ENCODE measurements at places on chromosomes 2 and 18.

- no peak for DNase-seq
Observed at GRCh38 chr2:112493858-112494648, 12.1 kb downstream of the TTL start.

DNA sequence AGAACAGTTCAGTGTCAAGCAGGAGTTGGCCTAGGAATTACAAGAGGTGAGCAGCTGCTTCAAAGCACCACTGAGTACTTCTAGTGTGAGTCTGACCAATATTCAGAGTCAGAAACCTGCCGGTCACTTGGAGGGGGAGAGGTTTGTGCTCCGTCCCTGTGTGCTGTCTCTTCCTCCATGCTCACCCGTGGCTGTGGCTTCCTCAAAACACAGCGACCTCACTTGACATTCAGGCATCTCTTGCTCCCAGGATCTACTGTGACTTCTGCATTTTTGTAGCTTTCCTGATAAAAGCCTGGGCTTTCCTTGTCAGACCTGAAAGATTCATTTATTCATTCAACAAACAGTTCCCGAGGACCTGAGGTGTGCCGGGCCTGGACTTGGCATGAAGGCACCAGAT lies 32.9 kb downstream of the TPRKB start:
- DNase-seq = no peak

DNA sequence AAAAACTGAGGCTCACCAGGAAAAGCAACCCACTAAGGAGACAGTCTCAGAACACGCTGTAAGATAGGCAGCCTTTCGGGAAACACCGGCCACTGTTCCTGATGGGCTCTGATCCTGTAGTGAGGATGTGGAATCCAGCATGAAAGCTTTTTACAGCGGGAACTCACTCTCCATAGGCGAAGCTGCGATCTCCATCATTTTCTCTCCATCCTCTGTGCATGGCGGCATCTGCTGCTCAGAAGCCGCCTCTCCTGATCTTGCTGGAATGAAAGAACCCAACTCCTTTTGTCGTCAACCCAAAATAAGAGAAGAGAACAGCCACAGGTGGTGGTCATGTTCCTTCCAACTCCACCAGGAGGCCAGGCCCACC lies 49.9 kb downstream of the TMEM18 start:
- no peak for DNase-seq

GRCh38 chr2:230809677-230810251 lies 55.0 kb upstream of the ITM2C start:
- no peak for DNase-seq

GRCh38 chr2:165196411-165196810 lies 7.4 kb downstream of the SCN3A start:
- no peak for DNase-seq

GRCh38 chr2:54546518-54546917 lies 90.4 kb downstream of the SPTBN1 start:
- no peak for DNase-seq

GRCh38 chr2:77484026-77484425 lies 38.1 kb downstream of the LRRTM4 start:
- DNase-seq = no peak

DNA sequence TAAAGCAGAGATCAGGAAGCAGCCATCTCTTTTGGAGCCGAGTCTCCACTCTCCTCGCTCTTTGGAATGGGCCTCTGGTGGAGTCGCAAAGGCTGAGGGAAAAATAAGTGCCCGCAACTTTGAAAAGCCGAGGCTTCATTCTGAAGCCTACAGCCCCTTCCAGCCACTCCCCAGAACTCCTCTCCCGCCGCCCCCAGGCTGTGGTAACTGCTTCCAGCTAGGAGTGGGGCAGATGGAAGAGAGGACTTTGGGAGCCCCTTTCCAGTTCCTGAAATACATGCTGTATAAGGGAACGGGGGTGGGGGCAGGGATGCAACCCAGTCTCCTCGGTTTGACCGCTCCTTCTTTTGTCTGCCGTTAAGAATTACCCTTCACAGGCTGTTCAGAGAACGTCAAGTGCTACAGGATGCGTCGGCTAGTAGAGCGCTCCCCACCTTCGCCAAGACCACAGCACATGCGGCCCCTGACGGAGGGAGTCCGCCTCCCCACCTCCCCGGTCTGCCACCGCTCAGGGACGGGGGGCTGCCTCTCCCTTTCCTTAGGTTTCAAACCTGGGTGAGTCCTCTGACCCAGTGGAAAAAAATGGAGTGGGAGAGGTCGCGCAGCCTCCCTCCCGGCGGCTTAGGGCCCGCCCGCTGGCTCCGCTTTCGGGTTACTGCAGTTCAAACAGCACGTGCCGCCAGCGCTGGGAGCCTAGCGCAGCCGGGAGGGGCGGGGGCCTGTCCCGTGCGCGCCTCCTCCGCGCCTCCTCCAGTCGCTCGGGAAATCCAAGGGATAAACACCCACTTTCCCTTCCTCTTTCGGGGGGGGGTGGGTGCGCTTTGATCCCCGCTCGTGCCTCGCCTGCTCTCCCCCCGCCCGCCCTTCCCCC lies 4.9 kb downstream of the CYP26B1 start:
- DNase-seq = peak; percentile 82

GRCh38 chr2:70926042-70926441 lies 9.7 kb upstream of the ATP6V1B1 start:
- no peak for DNase-seq

DNA sequence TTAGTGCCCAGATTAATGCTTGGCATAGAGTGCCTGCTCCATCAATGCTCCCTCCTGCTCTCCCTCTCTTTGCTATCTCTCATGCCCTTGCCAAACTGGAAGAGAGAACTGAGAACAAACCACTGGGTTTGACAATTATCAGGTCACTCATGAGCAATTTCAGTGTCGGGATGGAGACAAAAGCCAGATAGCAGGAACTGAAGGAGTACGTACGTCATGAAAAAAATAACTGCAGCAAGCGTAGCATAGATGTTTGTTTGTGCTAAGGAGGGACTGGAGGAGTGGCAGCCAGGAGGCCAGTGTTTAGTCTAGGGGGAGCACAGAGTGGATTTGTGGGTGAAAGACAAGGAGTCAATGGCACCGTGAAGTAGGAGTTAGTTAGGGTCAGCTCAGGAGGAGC lies 113.3 kb downstream of the POLE4 start:
- no peak for DNase-seq

GRCh38 chr2:128394007-128394730 lies 75.5 kb upstream of the HS6ST1 start:
- no peak for DNase-seq

DNA sequence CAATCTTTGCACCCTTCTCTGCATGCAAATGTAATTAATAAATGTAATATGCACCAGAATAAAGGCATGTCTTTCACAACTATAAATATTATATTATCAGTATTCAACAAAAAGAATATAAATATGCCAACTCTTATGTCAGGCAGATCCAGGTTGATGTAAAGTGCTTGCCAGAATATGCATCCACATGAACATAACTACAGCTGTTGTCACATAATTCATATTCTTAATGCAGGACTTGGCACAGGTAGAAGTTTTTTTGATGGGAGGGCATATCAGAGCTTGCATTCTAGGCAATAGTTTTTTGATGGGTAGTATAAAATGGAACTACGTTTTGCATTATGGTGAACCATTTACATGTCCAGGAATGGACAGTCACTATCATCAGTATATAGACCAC lies 544.3 kb downstream of the ZNF804A start:
- DNase-seq = no peak

- DNase-seq = no peak
Observed at GRCh38 chr18:37235583-37235982, 330.0 kb downstream of the CELF4 start.

GRCh38 chr2:169362118-169362893 lies at the start of gene LRP2:
Gene LRP2 (minus strand): TSS chr2:169362534. CDS start chr2:169362399, 135 bp downstream.
- DNase-seq = peak; percentile 81

DNA sequence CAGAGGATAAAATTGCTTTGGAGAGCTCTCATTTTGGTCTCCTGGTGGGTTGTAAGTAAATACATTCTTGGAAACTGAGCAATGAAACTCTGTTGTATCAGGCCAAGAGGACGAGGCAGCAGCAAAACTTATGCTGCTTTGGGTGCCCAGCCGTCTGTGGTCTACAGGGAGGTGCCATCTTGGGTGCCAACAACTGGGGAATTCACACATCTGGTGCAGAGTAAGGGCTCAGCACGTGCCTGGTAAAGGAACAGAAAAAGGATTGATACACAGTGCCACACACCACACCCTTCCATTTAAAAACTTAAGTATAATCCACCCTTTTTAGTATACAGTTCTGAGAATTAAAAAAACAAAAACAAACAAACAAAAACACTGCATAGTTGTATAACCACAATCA lies 221.9 kb downstream of the TSN start:
- no peak for DNase-seq

GRCh38 chr18:39162013-39162827 lies 1596.6 kb upstream of the CELF4 start:
- no peak for DNase-seq

DNA sequence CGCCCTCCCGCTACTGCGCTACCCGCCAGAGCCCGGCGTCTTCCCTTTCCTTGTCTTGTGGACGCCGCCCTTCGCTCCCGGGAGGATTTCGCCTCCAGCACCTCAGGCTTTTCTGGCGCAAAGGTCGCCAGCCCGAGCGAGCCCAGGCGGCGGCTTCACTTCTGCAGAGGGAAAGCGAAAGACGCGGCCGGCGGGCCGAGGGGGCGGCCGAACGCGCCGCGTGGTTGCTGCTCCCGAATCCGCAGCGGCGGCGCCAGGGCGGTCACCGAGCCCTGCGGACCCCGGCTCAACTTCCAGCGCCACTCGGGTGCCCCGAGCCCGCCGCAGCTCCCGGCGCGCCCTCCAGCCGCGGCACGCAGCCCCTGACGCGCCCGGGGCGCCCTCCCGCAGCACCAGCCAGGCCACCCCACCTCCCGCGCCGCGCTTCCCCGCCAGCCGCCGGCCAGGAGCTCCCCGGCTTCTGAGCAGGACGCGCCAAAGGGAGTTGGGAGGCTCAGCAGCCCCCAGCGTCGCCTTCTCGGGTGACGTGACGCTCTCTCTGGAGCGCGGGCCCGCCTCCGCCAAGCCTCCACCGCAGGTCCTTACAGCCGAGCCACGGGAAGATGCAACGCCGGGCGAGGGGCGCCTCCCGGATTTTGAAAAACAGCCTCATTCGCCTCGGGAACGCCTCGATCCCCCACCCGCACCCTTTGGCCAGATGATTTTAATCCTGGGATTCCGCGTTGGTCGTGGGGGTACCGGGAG lies 84.9 kb upstream of the EPB41L3 start:
- DNase-seq = peak; percentile 60

DNA sequence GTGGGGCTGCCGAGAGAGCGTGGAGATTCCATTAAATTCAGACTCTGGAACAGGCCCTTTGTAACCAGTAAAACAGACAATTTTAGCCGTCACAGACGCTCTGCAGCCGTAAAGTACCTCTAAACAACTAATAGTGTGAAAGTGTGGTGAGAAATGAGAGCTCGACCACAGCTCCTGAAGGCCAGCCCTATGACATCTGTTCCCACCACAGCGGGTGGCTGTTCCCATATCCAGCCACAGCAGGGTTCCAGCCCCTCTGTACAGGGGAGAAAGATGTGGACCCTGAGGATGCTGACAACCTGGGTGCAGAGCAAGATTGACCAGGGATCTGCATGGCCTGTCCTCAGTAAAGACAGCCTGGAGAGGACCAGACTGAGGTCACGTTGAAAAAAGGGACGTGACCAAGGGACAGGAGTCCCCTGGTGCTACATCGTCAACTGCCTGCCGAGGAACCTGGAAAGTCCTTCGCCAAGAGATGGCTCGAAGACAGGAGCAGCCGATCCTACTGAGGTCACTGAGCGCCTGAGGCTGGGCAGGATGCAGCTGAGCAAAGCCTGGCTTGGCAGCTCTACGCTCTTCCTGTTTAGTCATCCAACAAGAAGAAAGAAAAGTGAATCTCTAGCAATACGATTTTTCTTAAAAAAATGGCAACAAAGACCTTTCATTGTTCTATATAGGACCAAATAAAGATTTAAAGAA lies 831.7 kb downstream of the RNF144A start:
- no peak for DNase-seq

GRCh38 chr2:214019973-214020345 lies 390.9 kb upstream of the VWC2L start:
- no peak for DNase-seq

- no peak for DNase-seq
Observed at GRCh38 chr18:63994783-63995399, 25.0 kb downstream of the SERPINB8 start.

DNA sequence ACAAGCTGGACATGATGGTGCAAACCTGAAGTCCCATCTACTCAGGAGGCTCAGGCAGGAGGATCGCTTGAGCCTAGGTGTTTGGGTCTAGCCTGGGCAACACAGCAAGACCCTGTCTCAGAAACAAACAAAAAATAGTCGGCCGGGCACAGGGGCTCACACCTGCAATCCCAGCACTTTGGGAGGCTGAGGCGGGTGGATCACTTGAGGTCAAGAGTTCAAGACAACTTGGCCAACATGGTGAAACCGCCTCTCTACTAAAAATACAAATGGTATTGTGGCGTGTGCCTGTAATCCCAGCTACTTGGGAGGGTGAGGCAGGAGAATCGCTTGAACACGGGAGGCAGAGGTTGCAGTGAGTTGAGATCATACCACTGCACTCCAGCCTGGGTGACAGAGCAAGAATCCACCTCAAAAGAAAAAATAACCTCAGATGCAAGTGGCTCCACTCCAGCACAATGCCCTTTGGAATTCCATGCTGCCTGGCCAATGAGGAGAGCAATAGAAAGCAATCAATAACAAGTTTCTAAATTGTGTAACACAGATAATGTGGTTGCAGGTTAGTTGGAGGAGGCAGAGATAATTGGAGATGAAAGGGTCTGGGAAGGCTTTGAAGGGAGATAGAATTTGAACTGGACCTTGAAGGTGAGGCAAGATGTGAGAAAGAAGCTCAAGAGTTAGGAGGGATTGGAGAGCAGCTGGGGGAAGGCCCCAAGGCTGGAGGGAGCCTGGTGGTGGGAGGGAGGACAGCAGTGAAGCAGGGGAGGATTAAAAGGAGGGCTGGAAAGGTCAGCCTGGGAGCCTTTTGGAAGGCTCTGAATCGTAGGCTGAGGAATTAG lies 6.0 kb downstream of the TTC31 start:
- DNase-seq = no peak

DNA sequence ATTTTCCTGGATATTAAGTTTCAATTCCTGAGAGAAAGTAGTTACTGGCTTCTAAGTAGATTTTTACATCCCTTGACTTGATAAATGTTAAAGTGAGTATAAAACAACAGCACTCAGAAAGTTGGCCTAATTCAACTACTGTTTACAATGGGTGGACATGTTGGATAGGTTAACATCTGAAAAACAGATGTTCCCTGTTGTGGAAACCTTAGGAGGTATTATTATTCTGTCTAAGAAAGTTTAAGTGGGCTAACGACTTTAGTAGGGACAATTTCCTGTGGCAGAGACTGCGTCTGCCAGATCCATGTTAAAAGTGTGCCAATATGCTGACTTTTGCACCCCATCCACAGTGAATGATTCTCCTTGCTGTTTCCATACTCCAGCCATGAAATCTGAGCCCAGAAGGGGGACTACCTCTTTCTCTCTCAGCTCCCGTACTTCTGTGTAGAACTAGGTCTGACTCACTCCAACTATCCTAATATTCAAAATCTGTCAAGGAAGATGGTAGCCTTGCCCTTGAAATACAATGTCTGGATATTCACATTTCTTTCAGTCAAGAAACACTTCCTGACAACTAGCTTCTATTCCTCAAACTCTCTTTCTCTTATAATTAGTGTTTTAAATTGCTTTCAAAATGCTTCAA lies 327.5 kb upstream of the HNRNPA3 start:
- DNase-seq = no peak

Data from left lung (tissue), 14 donors.